Activated CD8-positive, alpha-beta T cell treated with anti-CD3 and anti-CD28 coated beads for 36 hours (primary cell): ENCODE measurements at places on chromosomes 3 and 15. TPM values are rescaled to one million over a fixed set of nuclear protein-coding genes. Genes with fewer than 3 reads are reported as not detected.

- no peak for DNase-seq
- H3K27me3 ChIP-seq: no peaks in the 10 kb centered on the region
- H3K4me3 ChIP-seq: no peak overlapping the region
- no peaks in the 10 kb centered on the region for H3K36me3 ChIP-seq
- H3K27ac ChIP-seq: no peak overlapping the region
- H3K4me1 ChIP-seq: no peaks in the 10 kb centered on the region
Observed at GRCh38 chr3:52014613-52015012, 18.9 kb upstream of the RPL29 start.

Gene SERINC4
- total RNA-seq: not detected

Gene DNAJC13
- total RNA-seq: 29.9 TPM

DNA sequence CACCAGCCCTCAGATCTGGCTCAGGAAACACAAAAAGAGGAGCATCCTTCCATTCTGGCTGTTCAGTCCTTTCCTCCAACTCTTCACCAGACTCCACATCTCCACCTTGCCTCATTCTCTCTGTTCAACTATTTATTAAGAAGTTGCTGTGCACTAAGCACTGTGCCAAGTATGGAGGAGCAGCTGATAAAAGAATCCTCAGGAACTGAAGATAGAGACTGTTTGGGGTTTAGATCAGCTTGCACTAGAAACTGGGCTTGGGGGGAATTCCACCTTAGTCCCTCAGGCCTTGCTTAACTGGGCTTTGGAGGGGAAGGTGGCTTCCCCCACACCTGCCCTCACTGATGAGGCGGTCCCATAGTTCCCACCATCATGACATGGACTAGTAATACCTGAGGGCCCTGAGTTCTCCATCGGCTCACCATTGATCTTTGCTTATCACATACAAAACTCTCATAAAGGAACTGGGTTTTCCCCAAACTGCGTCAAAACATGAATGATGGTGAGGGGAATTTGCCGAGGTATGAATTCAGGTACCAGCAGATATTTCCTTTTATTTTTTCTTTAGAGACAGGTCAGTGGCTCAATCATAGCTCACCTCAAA is 1.7 kb upstream of the CCR8 start:
- no peaks in the 10 kb centered on the region for H3K36me3 ChIP-seq
- no peaks in the 10 kb centered on the region for H3K27me3 ChIP-seq
- H3K27ac ChIP-seq: peak overlapping the region; percentile 27
- no peak overlapping the region for H3K4me3 ChIP-seq

DNA sequence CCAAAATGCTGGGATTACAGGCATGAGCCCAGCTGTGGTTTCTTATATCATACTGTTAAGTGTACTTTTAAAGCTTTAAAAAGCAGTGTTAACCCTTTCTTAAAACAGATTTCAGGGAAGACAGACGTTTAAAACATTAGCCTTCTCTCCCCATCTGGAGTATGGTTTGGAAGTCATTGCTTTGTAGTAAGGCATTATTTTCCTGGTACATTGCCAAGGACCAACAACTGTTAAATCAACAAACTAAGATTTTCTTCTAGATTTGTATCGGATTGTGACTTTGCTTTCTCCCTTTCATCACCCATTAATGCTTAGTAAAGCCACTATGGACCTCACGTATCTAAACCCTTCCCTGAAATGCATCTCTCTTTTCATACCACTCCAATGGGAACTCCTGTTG is 50.5 kb downstream of the UBE2E1 start:
- DNase-seq: no peak
- H3K4me1 ChIP-seq: peaks cover 37% of the 10 kb centered on the region
- no peaks in the 10 kb centered on the region for H3K27me3 ChIP-seq
- no peak overlapping the region for H3K4me3 ChIP-seq

- H3K4me3 ChIP-seq: peak overlapping the region; percentile 100
- DNase-seq: peak; percentile 65
- H3K36me3 ChIP-seq: peaks cover 51% of the 10 kb centered on the region
- peak overlapping the region; percentile 92 for H3K27ac ChIP-seq
Observed at GRCh38 chr15:72229076-72229946, 1.7 kb downstream of the PKM start.

GRCh38 chr3:32469151-32469874 is 33.3 kb downstream of the CMTM6 start:
- peaks cover 42% of the 10 kb centered on the region for H3K4me1 ChIP-seq
- peaks cover 14% of the 10 kb centered on the region for H3K36me3 ChIP-seq
- H3K27me3 ChIP-seq: no peaks in the 10 kb centered on the region
- H3K27ac ChIP-seq: peak overlapping the region; percentile 21
